ENCODE measurements at places on chromosomes 5 and 9.
A peak's percentile ranks its signal among the peaks of the same experiment; 100 is the strongest.

GRCh38 chr9:38180656-38181055 is 111.6 kb upstream of the SHB start:
- DNase-seq, result no peak

GRCh38 chr9:18490641-18491370 is 16.9 kb downstream of the ADAMTSL1 start:
- peak; percentile 43 for DNase-seq

DNA sequence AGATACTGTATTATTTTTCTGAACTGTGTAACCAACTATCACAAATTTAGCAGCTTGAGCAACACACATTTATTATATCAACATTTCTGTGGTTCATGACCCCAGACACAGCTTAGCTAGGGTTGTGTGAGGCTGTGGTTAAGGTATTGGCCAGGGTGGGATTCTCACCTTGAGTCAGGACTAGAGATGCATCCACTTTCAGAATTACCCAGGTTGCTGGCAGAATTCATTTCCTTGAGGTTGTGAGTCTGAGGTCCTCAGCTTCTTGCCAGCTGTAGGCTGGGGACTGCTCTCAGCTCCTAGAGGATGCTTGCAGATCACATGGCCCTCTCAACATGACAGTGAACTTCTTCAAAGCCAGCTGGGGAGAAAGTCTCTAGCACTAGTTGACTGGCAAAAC is 122.5 kb upstream of the RASGRF2 start:
- no peak for DNase-seq

DNA sequence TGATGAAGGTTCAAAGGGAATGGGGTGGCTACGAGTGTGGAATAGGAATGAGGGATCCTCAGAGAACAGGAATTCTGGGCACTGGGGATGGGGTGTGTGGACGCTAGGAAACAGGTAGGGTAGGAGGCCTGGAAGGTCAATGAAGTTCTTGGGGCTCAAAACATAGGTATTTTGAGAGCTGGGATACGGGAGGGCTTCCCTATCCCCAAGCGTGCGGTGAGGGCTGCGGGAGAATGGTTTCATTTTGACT is 718 bp downstream of the QSOX2 start:
- DNase-seq, result no peak

GRCh38 chr5:132310141-132310834 is 16.1 kb downstream of the SLC22A4 start:
- DNase-seq, result no peak

GRCh38 chr5:69368458-69369339 is 621 bp downstream of the AK6 start:
- DNase-seq, result no peak

DNA sequence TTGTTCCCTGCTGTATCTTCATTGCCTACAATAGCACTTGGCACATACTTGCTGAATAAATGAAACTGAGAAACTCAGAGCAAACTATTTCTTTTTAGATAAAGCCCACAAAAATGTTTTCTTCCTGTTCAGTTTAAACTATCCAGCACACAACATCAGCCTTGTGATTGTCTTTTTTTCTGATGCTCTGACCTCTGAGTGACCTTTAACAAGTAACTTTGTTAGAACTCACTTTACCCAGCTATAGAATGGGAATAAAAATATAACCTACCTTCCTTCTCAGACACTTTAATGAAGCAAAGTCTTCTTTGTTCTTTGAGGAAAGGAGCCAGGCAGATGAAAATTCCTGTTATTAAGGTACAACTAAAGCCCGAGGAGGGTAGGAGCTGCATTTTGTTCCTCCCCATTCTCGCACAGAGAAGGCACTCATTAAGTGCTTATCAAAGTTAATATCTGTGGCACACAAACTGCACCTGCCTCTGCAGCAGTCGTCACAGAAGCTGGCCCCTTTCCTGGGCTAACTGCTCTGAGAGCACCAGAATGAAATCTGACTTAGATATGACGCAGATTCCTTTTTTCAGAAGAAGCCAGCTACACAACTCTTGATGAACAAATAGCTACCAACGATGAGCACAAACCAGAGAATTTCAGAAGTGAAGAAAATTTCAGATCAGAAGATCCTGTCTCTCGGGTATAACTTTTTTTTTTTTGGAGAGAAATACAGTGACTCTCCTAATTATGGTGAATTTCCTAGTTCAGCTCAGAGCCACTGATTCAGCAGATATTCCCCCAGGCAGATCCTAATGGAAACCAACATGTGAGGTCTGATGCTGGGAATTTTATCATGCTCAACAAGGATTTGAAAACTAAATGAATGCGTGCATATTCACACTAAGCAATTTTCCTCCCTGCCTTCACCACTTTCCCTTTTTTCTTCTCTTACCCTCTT is 31.0 kb upstream of the NR3C1 start:
- DNase-seq, result no peak

DNA sequence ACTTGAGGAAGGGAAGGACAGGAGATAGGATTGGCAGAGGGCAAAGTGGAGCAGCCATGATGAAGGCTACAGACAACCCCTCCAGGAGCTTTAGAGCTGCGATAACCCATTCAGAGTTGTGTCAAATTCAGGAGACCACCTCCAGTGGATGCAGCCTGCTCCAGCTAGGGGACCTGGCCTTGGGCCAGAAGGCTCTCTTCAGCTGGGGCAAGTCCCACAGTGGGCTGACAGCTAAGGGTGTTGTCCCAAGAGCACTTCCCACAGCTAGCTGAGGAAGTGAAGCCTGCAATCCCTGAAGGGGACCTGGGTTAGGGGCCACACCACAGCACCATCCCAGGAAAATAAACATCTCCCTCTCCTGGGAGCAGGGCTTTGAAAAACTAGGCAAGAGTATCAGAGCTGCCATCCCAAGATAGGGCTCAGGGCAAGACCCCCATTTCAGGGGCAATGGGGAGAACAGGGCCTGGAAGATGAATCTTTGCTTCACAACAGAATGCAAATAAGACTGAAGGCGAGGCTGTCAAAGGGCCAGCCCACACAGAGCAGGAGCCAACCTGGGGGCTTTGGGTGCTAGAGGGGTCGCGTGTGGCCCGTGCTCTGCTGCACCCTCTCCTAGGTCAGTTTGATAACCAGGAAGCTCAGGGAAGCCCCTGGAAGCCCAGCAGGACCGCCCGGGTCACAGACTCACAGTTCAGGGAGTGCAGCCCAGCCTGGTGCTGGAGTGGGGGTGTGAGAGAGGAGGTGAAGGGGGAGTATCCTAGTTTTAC is 19.3 kb upstream of the DAPK1 start:
- no peak for DNase-seq

- no peak for DNase-seq
Measured at GRCh38 chr9:28547527-28547926, 974.2 kb upstream of the C9orf72 start.

DNA sequence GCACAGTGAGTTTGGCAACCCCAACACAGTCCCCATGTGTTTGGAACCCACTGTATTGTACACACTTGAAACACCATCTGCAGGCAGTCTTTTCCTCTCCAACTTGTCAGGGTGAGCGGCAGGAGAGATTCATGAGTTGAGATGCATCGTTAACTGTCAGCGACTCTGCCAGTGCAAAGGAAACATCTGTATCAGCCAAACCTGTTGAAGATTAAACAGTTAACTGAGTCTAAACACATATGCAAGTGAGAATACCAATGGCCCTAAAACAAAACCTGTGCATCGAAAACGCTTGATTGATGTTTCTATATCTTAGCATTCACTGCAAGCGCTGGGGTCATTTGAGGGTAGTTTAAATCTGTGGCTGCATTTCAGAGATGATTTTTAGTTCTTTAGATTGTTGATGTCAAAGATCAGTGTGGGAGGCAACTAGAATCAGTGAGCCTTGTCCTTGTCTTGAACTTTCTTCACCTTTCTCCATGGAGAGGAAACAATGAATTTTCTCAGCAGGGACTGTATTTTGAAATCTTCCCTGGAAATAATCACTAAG is 41.3 kb upstream of the PAM start:
- no peak for DNase-seq

DNA sequence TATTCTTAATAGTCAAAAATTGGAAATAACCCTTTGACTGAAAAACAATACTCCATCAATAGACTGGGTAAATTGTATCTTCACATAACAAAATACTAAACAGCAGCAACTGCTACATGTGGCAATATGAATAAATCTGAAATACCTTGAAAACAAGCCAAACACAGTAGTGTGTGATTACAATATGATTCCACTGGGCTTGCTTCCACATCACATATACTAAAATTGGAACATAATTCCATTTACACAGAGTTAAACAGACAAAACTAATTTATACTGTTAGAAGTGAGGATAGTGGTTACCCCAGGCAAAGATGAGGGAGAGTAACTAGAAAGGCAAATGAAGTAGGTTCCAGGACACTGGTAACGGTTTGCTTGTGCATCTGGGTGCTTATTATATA is 20.4 kb downstream of the FNIP1 start:
- no peak for DNase-seq

DNA sequence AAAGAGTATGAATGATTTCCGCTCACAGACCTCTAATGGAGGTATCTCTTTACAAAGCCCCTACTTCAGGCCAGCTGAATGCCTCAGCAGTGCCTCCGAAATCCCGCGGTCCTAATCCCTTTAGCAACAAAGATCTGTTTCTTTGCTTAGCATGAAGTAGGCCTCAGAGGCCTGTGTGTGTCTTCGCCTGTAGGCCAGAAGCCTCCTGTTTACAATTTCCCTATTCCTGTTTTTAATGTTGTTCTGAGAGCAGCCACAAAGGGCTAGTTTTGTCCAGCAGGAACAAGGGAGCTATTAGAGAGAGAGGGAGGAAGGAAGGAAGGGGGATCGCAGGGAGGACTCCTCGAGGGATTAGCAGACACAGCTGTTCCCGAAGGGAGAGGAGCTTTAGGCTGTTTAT is 166.4 kb upstream of the SPRY4 start:
- peak; percentile 51 for DNase-seq

DNA sequence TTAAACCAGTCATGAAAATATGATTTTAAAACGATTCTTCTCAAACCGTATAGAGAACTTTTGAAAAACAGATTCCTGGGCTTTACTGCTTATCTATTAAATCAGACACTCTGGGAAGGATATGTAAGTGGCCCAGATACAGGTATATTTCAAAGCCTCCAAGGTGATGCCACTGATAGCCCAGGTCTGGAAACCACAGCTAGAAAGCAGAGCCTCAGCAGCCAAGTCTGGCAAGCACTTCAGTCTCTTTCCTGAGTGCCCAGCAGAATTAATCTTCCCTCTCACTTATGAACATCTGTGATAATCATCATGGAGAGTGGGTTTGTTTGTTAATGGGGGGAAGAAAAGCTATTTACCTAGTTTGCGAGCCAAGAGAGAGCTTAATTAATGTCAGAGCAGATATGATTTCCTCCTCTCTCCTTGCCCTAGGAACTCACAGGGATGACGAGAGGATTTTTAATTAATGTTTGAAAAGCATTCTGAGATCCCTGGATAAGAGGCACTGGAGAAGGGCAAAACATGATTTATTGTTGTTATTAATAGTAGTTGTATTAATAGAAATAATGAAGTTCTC is 368.4 kb downstream of the TLE1 start:
- no peak for DNase-seq

DNA sequence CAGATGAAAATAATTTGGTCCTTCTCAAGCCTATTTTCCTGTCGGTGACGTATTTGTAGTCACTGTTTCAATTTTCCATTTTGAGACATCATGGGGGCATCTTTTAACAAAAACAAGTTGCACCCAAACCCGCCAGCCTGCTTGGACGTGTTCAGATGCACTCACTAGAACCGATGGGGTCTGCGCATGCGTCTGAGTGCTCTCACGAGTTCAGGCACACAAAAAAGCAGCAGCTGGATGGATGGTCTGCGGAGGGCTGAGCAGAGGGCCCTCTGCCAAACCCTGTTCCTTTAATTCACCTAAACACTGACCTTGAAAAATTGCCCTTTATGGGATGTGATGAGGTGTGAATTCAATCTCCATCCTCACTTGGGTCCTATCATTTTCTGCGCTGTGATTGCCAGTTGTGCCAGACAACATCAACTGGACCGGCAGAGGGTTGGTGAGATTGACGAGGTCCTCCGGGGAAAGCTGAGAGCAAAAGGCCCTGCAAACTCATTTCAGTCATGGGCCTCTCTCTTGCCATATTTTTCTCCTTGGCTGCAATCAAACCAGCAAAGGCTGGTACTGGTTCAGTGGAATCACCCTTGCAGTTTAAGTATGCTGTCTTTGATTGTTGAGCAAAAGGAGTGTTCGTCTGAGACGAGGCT is 251.9 kb downstream of the NFIB start:
- no peak for DNase-seq

- no peak for DNase-seq
Measured at GRCh38 chr5:169670769-169671525, 33.9 kb downstream of the DOCK2 start.

DNA sequence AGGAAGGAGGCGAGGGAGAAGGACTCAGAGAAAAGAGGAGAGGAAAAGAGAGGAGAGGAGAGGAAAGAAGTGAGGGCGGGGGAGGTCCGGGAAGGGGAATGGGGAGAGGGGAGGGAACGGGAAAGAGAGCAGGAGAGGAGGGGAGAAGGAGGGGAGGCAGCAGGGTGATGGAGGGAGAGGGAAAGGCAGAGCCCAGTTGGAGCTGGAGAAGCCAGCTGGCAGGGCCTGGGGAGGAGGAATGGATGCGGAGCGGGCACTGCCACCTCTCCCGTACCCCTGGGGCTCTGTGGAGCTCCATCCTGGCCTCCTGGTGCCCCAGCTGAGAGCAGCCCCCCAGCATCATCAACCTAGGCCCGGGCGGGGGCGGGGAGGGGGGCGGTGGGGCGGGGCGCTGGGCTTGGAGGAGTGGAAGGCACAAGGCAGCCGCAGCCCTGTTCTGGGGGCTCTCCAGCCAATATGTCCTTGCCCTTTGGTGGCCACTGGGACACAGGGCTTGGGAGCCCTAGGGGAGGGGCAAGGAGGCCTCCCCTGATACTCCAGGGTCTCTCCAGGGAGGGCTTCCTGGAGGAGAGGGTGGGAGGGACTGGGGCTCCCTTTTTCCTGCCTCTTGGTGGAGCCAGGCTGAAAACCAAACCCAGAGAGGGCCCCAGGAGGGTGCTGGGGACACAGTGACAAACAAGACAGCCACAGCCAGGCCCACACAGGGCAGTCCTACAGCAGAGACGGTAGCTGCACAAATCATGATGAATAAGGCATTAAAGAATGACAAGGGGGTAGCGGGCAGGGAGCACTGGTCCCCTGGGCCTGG is 123.7 kb downstream of the C9orf50 start:
- no peak for DNase-seq

DNA sequence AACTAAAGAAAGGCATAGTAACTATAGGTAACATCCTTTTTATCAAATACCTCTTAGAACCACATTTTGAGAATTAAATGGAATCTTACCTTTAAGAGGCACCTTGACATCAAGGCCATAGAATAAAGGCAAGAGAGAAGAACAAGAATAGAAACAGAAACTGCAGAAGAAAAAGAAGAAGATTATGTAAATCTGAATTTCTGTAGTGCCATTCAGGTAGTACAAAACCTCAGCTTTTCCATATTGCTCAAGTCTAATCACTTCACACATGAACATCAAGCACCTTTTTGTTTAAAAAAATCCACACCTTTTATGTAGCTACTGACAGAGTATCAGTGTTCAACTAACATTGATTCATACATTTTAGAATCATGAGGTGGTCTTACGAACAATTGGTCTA is 91.8 kb upstream of the DPYSL3 start:
- no peak for DNase-seq

GRCh38 chr5:121251954-121252353 is 599.7 kb upstream of the FTMT start:
- no peak for DNase-seq

GRCh38 chr9:36276781-36277181 is 18.5 kb upstream of the GNE start:
- peak; percentile 71 for DNase-seq

- DNase-seq, result no peak
Measured at GRCh38 chr9:27672718-27673117, 99.4 kb upstream of the C9orf72 start.

GRCh38 chr9:123954518-123955280 is 24.8 kb upstream of the DENND1A start:
- no peak for DNase-seq

- DNase-seq, result no peak
Measured at GRCh38 chr5:32989815-32990214, 278.7 kb downstream of the NPR3 start.
